AG04450 (cell line): ENCODE measurements at places on chromosomes 6 and 20. TPM values are rescaled to one million over a fixed set of nuclear protein-coding genes. Genes with fewer than 3 reads are reported as not detected.

- no peak for DNase-seq
These were observed 885 bp upstream of the GZF1 start for GRCh38 chr20:23361119-23361475.

DNA sequence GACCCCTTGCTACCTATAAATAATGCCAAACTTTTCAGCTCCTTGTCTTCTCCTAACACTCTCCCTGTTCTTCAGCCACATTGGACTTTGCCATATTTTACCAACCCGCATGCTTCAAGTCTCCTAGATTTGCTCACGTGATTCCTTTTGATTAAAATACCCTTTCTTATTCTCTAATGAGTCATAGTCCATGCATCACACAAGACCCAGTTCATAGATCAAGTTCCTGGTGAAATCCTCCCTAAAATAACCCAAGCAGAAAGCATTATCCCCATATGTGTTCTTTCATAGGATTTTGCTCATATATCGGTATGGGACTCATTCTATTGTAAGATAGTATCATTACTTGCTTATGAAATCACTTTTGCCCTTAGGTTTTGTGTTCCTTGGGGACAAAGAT lies 108.9 kb upstream of the STXBP5 start:
- no peak for DNase-seq

DNA sequence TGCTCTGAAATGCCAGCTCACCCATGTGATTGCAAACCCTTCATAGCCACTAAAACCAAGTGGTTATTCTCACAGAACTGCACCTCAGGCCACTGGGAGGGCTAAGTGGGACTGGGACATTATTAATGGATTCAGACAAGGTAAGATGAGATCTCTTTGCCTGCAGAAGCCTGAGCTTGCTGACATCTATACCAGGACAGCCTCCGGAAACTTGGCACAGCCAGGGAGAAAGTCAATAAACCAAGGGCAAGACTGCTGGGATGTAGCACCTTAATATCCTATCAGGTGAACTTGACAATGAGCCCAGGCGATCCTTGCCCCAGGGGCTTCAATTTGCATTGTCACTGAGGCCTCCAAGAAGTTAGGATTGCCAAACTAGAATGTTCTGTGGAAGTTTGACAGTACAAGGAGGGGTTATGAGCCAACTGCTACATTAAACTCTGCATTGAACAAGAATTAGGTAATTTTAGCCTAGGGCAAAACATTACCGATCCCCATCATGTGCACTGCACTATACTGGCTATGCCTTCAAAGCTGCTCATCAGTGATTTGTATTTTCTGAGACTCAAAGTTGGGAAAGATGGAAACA lies 60.1 kb upstream of the RALGAPA2 start:
- no peak for DNase-seq

GRCh38 chr6:138497286-138497685 lies 2.0 kb downstream of the NHSL1 start:
- DNase-seq = no peak

DNA sequence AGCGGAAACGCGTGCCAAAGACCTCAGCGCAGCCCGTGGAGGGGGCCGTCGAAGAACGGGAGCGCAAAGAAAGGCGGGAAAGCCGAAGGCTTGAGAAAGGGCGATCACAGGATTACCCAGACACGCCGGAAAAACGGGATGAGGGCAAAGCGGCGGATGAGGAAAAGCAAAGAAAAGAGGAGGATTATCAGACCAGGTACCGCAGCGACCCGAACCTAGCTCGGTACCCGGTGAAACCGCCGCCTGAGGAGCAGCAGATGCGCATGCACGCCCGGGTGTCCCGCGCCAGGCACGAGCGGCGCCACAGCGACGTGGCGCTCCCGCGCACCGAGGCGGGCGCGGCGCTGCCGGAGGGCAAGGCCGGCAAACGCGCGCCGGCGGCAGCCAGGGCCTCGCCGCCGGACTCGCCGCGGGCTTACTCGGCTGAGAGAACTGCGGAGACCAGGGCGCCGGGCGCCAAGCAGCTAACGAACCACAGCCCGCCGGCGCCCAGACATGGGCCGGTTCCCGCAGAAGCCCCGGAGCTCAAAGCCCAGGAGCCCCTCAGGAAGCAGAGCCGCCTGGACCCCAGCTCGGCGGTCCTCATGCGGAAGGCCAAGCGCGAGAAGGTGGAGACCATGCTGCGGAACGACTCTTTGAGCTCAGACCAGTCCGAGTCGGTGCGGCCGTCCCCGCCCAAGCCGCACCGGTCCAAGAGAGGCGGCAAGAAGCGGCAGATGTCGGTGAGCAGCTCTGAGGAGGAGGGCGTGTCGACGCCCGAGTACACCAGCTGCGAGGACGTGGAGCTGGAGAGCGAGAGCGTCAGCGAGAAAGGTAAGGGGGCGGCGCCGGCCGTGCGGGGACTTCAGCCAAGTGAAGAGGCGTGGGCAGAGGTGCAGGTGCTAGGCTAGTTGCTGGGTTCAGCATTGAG lies 296.2 kb downstream of the RIMS1 start:
- DNase-seq = no peak

DNA sequence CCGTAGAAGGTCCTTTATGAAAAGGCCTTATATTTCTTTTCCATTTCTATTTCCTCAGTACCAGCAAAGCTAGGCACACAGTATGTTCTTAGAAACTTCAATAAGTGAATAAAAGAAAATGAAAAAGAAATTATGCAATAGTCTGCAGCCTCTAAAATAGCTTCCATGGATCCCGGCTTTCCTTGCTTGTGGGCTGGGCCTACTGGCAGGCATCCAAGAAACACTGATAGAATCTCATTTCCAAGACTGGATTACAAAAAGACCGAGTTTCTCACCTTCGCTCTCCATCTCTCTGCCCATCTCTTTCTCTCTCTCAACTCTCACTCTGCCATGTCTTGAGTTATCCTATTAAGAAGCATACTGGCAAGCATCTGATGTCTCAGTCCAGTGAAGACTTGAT lies 187.5 kb upstream of the FKBP1C start:
- no peak for DNase-seq

GRCh38 chr20:41141153-41141815 lies 3.9 kb downstream of the PLCG1 start:
- DNase-seq = no peak

DNA sequence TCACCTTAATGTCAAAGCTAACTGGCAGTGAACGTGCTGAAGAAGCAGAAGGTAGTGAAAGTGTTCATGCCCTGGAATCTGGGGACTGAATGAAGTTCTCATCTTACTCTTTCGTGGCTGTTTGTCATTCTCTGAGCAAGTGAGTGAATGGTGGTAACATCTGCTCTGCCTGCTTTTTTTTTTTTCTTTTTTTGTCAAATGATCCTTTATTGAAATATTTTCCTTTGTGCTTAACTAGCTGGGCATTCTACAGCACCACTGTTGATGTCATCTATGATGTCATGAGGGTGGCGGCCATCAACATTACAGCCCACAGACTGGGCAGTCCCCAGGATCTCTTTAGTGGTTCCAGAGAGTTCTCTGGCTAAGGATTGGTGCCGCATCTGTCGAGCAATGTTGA lies 65.2 kb downstream of the RIN2 start:
- no peak for DNase-seq

DNA sequence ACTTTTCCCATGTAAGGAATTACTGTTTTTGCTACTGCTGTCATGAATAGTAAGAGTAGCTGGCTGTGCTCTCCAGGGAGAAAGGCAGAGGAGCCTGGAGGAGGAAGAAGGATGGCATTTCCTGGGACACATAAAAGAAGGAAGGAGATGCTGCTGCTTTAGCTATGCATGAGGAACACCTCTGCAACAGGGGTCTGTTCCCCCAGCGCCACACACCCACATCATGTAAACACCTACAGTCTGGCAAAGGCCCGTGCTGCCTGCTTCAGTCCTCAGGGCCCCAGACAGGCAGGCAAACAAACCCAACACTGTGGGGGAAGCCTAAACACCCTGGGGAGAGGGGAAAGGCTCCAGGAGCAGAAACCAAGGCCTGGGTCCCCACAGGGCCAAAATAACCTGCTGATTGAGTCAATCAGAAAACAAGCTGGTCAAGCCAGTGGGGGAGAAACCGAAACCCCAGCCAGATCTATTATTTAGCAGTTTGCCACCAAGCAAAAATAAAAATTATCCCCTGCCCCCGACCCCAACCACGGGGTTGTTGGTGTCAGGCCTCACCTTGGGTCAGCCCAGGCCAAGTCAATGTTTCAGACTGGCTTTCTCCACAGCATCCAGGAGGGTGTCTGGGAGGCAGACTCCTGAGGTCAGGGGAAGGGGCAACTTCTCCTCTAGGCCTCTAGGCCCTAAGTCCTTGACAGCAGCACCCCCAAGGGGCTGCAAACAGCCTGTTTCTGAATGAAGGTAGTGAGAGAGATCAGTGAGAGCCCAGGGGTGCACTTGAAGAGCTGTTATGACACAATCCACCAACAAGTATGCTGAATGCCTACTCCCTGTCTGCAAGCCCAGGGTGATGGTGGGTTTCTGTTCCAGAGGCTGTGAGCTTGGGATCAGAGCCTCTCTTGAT lies 34.6 kb upstream of the SCUBE3 start:
- DNase-seq = no peak

DNA sequence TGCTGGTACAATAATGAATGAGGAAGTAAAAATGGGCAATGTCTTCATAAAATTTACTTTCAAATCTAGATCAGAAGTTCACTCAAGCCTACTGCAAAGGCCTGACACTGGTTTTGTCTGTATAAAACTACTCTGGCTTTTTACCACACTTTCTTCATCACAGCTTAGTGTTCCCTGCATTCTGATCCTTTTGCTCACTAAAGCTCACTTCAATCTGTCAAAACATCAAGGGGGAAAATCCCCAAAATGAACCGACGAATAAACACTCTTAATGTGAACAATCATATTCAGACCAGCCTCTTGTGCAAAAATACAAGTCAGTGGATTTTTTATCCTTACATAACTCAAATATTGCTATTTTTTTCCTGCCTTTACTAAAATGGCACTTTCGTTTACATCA lies 98.5 kb downstream of the PRDM1 start:
- no peak for DNase-seq

DNA sequence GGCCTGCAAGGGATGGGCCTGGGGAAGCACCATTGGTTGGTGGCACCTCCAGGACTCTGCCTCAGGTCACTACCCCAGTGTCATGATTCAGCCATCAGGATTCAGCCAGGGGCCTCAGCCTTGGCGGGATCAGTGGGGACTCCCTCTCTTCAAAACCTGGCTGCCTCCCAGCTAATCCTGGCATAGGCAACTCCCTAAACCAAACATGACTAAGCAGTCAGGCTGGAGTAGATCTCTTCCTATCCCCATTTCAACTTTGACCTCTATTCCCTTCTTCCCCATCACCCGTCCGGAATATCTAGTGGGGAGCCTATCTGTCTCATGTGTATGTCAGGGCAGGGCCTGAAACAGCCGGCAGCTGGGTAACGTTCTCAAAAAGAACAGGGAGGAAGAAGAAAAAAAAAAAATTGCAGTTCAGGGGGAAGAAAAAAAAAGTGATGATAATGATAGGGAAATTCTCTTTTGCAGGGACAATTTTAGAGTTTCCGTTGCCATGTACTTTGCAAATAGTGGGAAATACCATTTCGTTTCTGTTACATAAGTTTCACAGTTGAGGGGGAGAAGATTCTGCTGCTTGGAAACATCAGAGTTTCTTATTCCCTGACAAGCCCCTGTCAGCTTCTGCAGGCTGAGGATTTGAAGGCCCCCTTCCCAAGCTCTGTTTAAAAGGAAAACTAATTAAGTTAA lies 4.1 kb upstream of the PREX1 start:
- no peak for DNase-seq

DNA sequence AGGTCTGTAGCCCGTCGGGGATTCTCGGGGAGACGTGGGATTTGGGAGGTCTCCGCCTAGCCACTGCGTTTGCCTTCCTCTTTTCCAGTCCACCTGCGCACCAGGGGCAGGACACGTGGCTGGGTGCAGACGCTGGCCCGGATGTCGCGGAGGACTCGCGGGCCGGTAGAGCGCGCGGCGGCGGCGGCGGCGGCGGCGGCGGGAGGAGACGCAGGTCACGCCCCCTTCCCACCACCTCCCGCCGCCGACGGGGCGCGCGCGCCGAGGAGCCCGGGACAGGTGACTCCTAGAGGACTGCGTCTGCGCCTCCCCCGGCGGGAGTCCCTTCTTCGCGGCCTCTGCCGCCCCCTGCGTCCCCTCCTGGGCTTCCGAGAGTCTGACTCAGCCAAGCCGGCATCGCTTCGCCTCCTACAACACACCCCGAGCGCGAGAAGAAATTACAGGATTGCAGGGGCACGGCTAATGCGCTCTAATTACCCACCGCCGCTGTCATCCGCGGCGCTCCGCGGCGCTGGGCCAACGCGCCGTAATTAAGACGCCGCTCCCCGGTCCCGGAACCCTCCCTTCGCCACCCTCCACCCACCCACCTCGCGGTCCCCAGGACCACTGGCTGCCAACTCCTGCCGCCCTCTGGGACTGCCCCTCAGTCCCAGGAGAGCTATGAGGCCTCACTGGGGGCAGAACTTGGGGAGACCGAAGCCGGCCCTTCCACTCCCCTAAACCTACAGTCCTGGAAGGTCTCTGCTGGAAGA lies 124.5 kb downstream of the MRPL14 start:
- DNase-seq = no peak

GRCh38 chr6:87945966-87946365 lies 101.7 kb upstream of the SPACA1 start:
- no peak for DNase-seq

- no peak for DNase-seq
These were observed 72.8 kb downstream of the RTN4IP1 start for GRCh38 chr6:106556368-106556960.

The HLA-DRA gene
- polyA plus RNA-seq = not detected in 2 replicates

The FAM83C gene
- polyA plus RNA-seq = not detected in 2 replicates

The CLPSL2 gene
- not detected in 2 replicates for polyA plus RNA-seq

The HLA-DQA2 gene
- polyA plus RNA-seq = not detected in 2 replicates

The KCNK5 gene
- not detected in 2 replicates for polyA plus RNA-seq

The OPN5 gene
- polyA plus RNA-seq = not detected in 2 replicates

The ANKS1A gene
- 5.1 and 6.5 TPM in 2 replicates for polyA plus RNA-seq
